ENCODE measurements at places on chromosomes 12 and 14.

- DNase-seq, result no peak
Measured at GRCh38 chr12:115323223-115323905, 639.4 kb upstream of the TBX3 start.

DNA sequence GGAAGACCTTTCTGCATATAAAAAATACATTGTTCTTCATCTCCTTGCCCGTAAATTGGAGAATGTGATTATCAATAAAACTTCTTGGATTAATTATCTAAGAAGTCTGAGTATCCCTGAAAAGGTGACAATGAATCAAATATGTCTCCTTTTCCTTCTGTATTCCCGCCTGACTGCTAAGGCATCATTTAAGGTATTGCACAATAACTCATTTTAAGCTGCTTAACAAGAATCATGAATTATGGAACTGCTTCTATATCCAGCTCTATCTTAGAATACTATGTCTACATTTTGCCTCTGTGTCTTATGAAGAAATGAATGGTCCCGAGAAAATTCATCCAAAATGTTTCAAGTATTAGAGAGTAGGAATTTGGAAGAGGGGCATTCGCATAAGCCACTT lies 294.4 kb downstream of the SOX5 start:
- DNase-seq, result no peak

DNA sequence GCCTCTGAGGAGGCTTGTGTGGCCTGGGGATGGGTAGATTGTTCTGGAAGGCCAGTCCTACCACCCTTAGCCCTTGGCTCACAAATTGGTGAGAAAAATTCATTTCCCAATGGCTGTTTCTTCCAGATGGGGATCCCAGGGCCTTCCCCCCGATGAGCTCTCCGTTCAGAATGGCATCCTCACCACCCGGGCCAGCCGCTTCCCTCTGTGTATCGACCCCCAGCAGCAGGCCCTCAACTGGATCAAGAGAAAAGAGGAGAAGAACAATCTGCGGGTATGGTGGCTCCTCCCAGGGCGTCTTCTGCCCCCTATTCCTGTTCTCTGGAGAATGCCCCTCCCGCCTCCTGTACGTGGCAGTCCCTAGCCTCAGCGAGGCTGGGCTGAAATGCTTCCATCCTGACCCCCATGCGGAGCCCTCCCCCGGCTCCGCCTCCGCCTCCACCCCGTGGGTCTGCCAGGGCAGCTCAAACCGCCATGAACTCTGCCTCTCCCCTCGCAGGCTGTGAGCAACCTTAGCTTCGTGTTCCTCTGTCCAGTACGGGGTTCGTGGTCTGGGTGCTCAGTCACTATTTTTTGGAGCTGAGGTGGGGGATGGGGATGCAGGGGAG lies 57.8 kb downstream of the CCDC92 start:
- no peak for DNase-seq

DNA sequence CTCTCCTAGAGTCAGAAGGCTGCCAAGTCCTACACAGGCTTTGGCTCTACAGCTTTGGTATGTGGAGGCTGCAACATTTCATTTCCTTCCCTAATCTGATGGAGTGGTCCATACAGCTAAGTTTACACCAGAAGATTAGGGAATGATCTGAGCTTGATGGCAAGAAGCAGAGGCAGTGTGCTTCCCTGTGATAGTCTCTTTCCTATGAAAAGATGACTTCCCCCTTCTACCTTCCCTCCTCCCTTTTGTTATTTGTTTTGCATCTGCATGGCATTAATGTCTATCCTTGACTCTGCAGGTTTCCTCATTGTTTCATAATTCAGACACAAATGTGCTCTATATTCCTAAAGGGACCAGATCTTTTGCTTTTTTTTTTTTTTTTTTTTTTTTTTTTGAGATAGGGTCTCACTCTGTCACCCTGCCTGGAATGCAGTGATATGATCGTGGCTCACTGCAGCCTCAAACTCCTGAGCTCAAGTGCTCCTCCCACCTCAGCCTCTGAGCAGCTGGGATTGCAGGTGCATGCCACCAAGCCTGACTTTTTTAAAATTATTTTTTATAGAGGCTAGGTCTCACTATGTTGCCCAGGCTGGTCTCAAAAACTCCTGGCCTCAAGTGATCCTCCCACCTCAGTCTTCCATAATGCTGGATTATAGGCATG lies 76.3 kb downstream of the GRIP1 start:
- DNase-seq, result no peak

DNA sequence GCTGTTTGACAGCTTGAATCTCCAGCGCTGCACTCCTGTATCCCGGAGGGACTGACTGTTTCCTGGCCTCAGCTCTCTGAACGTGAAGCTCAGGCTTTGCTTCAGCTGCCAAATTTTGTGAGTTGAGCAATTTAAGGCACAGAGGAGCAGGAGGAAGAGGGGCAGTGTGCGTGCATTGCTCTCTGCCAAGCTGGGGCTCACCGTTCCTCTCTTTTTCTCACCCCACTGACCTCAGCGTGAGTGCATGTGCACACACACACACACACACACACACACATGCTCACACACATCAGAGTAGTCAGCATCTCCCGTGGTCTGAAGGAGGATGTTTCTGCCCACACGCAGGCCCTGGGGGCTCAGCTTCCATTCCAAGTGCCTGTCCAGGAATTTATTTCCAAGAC lies 27.8 kb upstream of the BDKRB2 start:
- DNase-seq, result no peak

DNA sequence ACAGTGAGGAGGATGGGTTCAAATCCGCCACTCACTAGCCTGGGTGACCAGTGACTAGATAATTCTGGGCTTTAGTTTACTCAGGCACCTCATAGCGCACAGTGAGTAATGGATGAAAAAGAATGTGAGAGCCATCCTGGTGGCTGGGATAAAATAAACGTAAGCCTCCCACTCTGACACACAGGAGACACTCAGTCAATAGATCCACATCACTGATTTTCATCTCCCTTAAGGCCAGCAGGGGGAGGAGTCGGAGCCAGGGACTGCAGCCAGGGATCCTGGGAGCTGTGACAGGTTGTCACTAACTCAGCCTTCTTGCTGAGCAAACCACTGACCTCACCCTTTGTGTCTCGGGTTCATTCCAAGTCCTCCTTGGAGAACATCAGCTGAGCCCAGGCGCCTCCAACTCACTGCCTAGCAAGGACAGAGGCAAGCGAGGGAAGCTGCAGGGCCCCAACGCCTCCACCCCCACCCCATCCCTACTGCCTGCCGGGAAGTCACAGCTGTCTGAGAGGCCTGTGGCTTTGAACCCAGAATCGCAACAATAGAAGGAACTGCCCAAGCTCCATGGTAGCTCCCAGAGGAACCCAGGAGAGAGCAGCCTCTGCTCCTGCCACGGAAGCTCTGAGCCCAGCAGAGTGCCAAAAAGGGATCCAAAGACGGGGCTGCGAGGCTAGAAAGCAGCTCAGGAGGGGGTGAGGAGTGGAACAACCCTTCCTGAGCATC lies 30.7 kb downstream of the PXN start:
- no peak for DNase-seq

DNA sequence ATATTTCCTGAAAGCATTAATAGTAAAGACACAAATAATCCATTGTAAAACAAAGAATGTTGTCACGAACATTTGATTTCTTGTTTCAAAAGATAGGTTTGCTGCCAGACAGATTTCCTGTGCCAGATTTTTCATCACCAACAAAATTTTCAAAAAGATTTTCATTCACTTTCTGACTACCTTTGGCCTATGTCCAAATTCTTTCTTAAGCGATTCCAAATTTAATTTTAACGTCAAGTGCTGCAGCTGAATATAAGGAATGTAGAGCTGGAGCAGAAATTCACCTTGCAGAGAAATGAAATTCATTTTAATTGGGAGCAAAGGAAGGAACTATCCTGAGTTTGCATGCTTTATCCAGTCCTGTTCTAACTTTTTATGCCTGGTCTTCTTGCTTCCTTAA lies 277.4 kb downstream of the CCER1 start:
- DNase-seq, result no peak

GRCh38 chr12:111202237-111202915 lies 166.5 kb downstream of the PHETA1 start:
- no peak for DNase-seq

DNA sequence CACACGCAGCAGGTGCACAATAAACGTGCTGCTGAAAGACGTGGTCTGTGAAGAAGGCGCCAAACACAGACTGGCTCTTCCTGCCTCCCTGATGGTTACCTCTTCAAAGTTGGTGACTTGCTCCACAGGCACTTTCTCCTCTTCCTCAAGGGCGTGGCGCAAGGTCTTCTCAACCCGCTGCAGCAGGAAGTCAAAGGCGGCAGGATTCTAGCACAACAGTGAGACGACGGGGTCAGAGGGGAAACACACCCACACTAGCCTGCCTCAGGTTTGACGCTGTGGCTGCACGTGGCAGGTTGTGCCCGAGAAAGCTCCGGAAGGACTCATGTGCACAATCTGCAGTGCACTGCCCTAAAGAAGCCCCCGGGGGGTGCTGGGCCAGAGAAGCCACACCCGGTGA lies 15.0 kb downstream of the POLE start:
- DNase-seq, result no peak

DNA sequence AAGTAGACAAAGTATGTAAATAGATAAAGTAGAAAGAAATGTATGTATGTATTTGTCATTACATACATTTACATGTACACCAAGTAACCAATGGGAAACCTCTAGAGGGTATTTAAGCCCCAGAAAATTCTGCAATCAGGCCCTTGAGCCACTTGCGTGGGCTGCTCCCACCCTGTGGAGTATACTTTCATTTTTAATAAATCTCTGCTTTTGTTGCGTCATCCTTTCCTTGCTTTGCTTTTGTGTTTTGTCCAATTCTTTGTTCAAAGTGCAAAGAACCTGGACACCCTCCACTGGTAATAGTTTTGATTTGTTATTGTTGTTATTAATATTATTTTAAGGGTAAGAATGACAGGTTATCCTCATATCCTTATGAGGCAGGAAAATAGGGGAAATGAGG lies 21.8 kb downstream of the CAPS2 start:
- DNase-seq, result no peak

- DNase-seq, result no peak
Measured at GRCh38 chr12:20476551-20476950, 108.2 kb downstream of the PDE3A start.

DNA sequence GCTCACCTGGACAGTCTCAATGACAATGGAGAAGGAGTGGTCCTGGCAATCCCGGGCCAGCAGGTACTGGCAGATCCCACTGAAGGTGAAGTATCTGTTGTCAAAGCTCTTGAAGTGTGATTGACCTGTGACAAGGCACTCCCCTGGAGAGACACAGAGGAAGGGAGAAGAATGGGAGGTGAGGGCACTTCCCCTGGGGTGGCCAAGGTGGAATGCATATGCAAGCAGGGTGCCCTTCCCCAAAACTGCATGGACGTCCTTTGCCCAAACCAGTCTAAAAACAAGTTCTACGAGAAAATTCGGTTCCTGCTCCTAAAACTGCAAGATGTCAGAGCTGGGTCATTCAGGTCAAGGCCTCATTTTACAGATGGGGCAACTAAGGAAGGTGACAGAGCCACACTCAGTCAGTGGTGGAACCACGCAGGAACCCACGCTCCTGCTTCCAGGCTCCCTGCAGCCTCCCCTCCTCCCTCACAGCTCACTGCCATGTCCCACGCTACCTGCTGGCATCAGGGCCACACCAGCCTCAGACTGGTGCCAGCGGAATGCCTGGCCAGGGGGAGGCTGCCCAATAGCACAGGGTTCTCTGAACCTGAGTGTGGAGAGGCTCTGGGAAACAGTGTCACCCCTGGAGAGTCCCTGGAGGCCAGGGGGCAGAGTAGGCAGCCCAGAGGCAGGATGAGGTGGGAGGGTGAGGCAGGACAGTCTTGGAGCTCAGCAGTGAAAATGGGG lies 59.2 kb downstream of the VWF start:
- no peak for DNase-seq

GRCh38 chr14:104266631-104267575 lies 128.5 kb downstream of the KIF26A start:
- DNase-seq, result no peak

DNA sequence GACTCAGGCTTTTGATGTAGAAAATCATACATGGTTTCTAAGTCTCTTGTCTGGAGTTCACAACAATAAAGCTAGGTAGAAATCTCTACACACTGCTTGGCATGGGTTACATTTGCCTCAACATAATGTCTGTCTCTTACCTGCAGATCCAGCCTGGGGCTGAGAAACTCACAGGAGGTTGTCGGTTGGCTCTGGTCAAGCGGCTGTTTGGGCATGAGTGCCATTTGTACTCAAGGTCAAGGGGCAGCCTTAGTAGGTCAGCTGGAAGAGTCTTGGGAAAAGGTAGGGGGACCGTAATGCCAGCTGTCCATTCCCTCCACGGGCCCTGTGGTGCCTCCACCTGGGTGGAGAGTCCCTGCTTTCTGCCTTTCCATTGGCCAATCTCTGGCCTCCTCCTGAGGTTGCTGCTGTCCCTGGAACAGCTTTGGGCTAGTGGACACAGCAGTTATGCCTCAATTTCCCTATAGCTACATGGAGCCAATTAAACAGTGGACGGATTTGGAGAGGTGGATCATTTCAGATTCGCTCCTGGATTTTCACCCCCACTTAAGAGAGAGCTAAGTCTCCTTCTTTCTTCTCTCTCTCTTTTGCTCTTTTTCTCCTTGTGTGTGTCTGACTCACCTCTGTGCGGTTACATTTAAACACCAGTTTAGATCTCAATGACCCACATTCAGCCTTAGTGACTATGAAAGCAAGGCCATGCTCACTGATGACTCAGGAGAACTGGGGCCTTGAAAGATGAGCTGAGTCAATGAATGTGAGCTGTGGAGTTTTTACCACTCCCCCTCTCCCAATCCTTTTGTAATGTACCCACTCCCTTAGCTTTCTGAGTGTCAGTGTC lies 132.8 kb upstream of the HIF1A start:
- no peak for DNase-seq

DNA sequence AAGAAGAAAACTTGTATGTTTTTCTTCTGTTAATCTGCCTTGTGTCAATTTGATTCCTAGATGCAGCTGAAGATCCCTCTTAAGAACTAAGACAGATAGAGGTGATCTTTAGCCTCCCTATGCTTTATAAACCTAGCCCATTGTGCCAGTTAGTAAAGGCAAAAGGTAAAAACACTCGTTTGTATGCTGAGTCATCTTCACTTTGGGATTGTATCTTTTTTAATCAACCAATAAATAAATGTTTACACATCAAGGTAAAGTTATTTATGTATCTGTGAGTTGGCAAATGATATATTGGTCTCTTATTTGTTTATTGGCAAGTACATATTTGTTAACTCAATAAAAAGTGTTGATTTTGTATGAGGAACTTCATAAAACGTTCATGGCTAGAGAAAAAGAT lies 165.9 kb upstream of the AMIGO2 start:
- DNase-seq, result no peak

DNA sequence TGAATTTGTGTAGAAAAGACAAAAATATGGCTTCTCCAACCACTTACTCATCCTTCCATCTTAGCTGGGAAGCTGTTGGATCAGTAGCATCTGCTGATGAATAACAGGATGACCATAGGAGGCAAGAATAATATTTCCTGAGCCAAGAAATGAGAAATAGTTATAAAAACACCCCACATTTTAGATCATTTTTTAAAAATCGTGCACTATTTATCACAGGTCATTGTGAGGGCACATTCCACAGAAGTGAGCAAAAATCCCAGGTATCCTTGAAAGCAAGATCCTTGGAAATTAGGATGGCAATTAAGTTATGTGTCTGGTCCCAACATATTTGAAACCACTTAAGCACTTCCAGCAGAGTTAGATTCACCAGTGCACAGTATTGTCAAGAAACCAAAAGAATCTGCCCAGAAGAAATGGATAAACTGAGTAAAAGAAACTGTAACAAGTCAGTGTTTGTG lies 8.4 kb downstream of the FAR2 start:
- DNase-seq, result no peak

GRCh38 chr12:41932470-41932991 lies 212.1 kb downstream of the GXYLT1 start:
- DNase-seq, result no peak
